ENCODE measurements at places on chromosomes 6 and 20.
A peak's percentile ranks its signal among the peaks of the same experiment; 100 is the strongest.

DNA sequence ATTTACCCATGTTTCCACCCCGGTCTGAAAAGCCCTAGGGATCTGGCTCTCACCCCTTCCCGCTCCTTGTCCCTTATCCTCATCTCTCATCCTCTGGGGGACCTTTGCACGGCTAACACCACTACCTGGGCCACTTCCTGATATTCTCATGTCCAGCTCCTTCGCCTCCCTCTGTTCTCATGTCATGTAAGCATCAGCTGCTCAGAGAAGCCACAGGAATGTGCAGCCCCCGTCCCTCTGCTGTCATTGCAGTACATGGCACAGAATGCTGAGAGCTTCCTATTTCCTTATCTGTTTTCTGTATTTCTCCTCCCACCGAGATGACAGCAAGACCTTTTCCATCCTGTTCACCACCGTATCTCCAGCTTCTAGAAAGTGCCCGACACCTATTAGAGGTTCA, 102.4 kb downstream of the MTHFD1L start:
- DNase-seq = no peak

DNA sequence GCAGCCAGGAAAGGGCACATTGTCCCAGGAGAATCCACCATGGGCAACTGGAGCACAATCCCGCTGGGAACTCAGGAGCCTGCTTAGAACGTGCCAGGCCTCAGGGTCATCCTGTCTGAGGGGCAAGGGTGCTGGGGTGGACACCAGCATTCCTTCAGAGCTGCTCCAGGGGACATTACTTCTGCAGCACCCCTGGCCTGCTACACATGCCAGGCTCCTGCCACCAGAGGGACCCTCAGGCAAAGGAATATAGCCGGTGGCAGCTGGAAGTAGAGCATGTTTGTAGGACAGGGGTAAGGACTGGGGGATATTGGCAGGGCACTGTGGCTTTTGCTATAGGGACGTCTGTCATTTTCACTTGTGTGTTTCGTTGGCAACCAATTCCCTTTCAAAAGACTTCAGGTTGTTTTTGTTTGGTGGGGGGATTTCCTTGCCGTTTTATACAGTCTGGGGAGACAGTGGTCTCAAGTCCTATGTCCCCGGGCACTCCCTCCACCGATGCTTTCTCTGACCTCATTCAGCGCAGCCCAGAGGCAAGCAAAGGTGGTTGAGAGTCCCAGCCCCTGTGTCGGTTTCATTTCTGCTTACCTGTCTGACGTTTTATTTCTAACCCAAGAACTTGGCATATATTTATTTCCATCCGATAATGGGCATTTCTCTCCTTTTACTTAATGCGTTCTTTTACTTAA, 130.8 kb downstream of the JPH2 start:
- DNase-seq = no peak

GRCh38 chr6:167782698-167783517, 43.8 kb upstream of the AFDN start:
- no peak for DNase-seq

DNA sequence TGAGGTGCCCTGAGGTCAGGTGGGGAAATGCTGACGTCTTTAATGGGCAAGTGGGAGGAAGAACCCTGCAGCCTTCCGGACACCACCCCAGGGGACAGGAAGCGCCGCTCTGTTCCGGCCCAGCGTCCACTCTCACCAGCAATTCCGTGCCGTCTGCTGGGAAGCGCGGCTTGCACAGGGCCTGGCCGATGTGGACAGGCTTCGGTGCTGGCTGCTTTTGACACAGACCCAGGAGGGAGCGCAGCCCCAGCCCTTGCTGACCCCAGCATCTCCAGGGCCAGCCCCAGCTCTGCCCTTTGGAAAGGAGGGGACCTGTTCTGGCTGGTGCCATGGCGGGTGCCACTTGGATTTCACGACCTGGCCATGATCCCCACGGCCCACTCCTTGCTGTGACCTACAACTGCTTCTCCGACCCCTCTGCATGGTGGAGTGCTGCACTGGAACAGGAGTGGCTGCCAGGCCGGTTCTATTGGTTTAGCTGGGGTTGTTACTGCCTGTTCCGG, 123.2 kb downstream of the DLL1 start:
- DNase-seq = no peak

GRCh38 chr6:159043251-159043650, 1.5 kb downstream of the TAGAP start:
- no peak for DNase-seq

DNA sequence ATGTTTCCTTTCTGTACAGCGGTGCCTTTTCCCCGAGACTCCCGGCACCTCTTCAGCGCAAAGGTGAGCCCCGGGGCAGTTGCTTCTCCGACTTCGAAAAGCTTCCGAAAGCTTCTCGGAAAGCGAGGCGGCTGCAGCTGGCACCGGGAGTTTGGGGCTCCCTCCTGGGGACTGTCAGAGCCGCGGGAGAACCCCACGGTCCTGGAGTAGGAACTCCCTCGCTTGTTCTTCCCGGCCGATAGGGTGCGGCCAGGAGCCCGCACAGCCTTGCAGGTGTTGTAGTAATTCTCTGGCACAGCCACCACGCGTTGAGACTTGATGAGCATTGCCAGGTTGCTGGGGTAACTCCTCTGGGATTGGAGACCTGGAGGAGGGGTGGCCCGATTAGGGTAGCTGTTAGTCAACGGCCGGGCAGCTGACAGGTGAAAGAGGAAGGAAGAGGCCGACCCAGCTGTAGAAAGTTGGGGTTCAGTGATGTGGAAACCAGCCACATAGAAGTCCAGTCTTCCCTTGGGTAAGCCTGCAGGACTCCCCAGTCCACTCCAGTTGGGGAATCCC, 721 bp downstream of the KDM1B start:
- peak; percentile 44 for DNase-seq

- peak; percentile 62 for DNase-seq
These were observed 48.5 kb downstream of the PYGB start for GRCh38 chr20:25296094-25297093.

GRCh38 chr20:40813029-40813431, 124.0 kb upstream of the MAFB start:
- no peak for DNase-seq

DNA sequence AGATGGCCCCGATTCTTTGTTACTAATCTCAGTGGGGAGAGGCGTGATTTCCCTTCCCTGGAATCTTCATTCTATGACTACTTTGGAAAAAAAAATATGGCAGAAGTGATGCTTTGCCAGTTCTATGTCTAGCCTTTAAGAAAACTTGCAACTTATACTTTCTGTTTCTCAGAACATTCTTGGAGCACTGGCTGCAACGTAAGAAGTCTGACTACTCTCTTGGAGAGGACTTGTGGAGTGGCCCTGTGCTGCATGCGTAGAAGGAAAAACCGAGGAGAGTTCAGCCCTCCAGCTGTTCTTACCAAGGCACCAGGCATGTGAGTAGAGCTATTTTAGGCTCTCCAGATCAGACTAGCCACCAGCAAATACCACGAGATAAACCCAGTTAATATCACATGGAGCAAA, 77.6 kb upstream of the STXBP5 start:
- DNase-seq = no peak
